ENCODE measurements at places on chromosomes 3 and 15.
A peak's percentile ranks its signal among the peaks of the same experiment; 100 is the strongest.

DNA sequence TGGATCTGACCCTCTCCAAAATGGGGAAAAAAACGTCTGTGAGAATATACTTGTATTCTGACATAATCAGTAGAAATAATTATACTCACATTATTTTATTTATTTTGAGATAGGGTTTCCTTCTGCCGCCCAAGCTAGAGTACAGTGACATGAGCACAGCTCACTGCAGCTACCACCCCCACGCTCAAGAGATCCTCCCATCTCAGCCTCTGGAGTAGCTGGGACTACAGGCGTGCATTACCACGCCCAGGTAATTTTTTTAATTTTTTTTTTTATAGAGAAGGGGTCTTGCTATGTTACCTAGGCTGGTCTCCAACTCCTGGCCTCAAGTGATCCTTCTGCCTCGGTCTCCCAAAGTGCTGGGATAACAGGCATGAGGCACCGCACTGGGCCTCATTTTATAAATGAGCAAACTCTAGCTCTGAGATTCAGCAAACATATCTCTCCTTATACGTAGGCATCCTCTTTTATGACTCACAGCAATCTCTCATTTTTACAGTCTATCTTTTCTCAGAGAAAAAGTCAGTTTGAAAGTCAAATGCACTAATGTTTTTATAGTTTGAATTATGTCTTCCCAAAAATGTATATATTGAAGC, 989 bp upstream of the VGLL3 start:
- DNase-seq: no peak

- DNase-seq: no peak
Measured at GRCh38 chr15:43808960-43809678, 8.7 kb downstream of the HYPK start.

GRCh38 chr3:31421314-31422048, 111.2 kb upstream of the STT3B start:
- no peak for DNase-seq

- no peak for DNase-seq
Measured at GRCh38 chr3:117407317-117407716, 697.7 kb downstream of the TUSC7 start.

DNA sequence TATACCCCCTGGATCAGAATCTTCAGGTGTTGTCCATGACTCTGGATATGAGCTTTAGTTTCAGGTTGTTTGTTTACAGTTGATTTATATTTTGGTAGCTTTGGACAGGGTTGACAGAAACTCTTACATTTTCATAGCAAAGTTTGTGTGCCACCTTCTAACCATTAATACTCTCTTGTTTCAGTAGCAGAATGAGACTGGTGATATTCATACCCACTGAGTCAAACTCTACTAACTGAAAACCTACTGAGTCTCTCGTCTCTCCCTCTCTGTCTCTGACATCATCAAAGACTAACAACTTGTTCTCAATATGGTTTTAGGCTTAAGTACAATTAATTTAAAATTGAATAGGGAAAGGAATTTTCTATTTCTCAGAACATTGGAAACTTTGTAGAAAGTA, 282.3 kb downstream of the CNTN6 start:
- no peak for DNase-seq

DNA sequence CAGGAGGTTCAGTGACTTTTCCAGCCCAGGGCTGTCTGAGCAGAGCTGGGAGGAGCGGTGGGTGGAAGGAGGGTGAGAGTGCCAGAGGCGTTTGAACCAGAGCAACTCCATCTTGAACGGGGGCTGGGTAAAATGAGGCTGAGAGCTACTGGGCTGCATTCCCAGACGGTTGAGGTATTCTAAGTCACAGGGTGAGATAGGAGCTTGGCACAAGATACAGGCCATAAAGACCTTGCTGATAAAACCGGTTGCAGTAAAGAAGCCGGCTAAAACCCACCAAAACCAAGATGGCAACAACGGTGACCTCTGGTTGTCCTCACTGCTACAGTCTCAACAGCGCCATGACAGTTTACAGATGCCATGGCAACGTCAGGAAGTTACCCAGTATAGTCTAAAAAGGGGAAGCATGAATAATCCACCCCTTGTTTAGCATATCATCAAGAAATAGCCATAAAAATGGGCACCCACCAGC, 60.2 kb downstream of the ABTB1 start:
- no peak for DNase-seq

DNA sequence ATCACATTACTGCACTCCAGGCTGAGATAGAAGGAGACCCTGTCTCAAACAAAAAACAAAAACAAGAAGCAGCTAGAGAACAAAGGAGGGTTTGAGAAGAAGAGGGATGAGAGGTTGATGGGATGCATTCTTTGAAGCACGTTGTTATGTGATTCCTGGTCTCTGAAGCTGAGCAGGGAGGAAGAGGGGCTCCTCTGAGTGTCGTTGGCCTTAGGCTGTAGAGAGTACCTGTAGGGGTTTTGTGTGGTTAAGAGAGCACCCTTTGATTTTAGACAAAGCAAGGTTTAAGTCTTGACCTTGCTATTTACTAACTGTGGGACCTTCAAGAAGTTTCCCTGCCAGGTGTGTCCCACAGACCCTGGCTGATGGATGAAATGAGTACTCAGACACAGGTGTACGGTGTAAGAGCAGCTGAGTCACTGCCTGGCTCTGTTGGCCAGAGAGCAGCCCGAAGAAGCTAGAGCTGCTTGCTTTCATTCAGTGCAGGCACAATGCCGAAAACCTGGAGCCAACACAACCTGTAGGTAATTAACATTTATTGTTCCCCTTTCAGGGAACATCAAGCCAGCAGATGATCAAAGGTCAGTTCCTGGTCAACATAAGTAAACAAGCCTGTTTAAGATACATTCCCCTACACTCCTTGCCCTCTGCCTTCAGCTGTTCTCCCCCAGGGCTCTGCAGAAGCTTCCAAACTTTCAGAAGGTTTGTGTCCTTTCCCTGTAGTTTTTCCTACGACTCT, 67.2 kb downstream of the LRRK1 start:
- no peak for DNase-seq

GRCh38 chr3:22156868-22157267, 405.9 kb upstream of the ZNF385D start:
- DNase-seq: no peak

- no peak for DNase-seq
Measured at GRCh38 chr15:72751751-72752455, 31.7 kb downstream of the ADPGK start.

DNA sequence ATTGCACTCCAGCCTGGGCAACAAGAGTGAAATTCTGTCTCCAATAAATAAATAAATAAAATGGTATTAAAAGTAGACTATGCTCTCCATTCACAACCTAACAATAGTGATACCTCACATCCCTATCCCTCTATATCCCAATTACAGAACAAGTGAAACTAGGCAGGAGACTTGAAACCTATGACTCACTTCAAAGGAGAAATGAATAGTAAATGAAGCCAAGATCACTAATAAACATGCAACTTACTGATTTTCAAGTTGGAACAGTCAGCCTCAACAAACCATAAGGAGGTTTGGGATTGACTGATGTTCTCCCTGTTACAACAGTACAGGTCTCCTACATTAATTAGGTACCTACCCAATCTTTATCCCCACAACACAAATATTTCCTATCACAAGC, 103.4 kb downstream of the GSK3B start:
- DNase-seq: no peak

DNA sequence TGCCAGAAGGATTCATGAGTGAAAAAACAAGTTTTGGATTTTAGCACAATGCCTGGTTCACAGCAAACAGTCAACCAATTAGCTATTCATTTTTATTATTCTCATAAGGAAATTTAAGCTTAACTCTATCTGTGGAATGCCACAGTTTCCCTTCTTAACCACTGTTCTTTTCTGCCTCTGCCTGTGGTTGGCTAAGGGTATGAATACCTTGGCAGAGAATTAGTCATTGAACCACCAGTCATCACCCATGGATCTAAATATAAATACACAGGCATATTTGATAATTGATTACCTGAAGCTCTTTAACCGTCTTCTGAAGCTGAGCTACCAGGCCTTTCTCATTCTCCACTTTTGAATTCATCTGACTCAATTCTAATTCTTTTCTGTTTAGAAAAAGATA, 79.9 kb downstream of the MYH15 start:
- no peak for DNase-seq

DNA sequence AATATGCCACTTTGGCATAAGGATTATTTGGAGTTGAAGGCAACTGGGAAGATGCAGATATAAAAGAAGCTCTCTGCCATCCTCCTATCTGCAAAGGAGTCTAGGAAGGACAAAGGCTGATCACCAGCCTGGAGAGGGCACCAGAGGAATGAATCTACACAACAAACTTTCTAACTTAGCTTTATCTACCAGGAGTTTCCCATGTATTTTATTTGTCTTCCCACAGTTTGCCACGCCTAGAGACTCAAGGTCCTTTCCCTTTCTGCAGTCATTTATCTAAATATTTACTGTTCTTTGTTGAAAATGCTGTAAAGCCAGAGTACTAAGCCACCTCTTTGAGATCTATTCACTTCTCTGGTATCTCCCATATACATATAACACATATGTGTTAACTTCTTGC, 32.2 kb downstream of the GPR176 start:
- peak; percentile 18 for DNase-seq

- peak; percentile 77 for DNase-seq
Measured at GRCh38 chr3:179652447-179653095, at the start of gene USP13. TSS of gene USP13 (plus strand) at chr3:179653040. CDS start at chr3:179653226, 186 bp downstream.

GRCh38 chr15:64141798-64142512, 9.6 kb upstream of the SNX22 start:
- no peak for DNase-seq

DNA sequence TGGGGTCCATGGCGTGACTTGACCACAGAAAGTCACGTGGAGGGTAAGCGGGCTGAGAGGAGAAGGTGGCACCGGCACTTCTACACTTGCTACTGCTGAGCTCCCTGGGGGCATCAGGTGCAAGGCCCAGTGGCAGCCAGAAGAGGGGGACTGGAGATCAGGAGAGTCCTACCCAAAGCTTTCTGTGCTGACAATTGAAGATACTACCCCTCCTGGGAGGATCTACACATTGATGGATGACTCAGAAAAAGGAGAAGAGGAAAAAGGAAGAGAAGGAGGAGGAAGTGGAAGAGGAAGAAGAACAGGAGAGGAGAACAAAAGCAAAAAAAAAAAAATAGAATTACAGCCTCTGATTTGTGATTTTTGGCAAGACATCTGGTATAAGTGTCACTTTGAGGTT, 41.2 kb downstream of the MYO5C start:
- DNase-seq: no peak

DNA sequence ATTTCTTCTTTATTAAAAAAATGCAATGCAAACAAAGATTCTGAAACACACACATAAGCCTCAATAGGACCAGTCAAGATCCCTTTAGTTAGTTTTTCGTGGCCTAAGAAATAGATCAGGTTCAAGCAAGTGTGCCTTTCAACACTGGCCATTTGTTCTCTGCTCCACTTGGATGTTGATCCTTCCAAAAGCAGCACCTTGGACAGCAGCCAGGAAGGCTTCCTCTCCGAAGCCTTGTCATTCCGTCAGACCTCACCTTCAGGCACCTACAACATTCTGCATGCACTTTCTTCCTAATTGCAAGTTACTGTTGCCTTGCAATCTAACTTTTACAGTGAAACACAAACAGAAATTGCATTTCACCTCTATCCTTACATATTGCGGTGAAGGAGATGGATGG, 155.9 kb upstream of the FEZF2 start:
- peak; percentile 55 for DNase-seq

- no peak for DNase-seq
Measured at GRCh38 chr15:80028937-80029336, 30.5 kb upstream of the ZFAND6 start.

DNA sequence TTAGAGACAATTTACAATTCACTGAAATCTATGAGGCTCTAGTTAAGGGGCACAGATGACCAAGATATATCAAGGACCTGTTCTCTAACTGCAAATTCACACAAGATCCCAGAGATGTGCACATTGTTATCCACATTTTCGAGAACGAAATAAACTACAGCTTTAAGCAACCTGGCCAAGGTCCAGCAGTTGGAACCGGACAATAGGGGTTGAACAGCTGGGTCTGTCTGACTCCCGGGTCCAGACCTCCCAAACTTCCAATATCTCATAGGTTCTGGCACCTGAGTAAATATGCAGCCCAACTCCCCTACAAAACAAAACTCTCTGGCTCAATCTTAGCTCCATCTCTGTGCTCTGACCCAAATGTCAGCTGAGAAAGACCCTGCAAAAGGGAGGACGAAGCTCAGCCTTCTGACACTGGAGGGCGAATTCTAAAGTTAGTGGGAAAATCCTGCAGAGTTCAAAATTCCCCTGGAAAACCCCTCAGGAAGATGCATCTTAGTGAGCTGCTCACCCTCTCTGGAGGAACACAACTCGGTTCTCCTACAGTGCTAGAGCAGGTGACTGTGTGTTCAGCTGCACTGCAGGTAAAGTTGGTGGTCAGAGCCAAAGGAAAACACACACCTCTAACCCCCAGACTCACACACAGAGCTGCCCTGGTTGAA, 14.2 kb upstream of the SPATA12 start:
- peak; percentile 89 for DNase-seq

GRCh38 chr3:62229908-62230307, 143.4 kb downstream of the FEZF2 start:
- no peak for DNase-seq

DNA sequence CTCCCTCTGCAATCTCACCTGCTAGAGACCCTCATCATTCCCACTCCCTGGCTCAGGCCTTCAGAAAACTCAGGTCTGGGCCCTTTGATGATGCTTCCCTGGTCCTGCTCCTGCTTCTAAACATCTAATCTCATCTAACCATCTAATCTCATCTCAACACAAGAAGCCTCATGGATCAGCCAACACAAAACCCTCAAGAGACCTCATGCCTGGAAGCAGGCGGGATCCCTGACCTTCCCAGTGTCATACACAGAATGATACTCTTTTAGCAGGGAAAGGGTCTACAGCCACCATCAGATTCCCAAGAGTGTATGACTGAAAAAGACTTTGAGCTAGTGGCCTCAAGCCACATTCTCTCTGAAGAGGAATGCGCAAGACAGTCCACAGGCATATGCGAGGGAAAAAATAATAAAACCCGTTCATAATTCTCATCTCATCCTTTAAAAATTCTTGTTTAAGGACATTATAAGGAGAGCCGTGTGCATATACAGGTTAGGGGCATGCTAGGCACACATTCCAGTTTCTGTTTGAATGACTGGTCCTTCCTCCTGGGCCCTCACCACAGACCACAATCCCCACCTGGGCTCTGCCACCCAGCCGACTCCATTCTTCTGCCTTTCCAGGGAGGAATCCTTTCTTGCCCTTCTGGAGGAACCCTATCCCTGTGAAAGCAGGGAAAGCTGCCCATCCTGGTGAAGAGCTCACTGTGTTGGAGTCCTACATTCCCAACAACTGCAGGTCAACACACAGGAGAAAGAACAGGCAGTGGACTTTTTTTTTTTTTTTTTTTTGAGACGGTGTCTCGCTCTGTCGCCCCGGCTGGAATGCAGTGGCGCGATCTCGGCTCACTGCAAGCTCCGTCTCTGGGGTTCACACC, 2.2 kb downstream of the ZXDC start:
- DNase-seq: no peak

GRCh38 chr3:146732325-146732724, 127.2 kb upstream of the PLSCR5 start:
- no peak for DNase-seq

GRCh38 chr3:11282250-11283138, 10.3 kb downstream of the ATG7 start:
- peak; percentile 58 for DNase-seq

GRCh38 chr15:79171320-79172031, 80.9 kb upstream of the RASGRF1 start:
- DNase-seq: no peak

- DNase-seq: no peak
Measured at GRCh38 chr3:15229262-15229661, 23.2 kb downstream of the CAPN7 start.
